ENCODE measurements at places on chromosomes 6 and 20.
A peak's percentile ranks its signal among the peaks of the same experiment; 100 is the strongest.

DNA sequence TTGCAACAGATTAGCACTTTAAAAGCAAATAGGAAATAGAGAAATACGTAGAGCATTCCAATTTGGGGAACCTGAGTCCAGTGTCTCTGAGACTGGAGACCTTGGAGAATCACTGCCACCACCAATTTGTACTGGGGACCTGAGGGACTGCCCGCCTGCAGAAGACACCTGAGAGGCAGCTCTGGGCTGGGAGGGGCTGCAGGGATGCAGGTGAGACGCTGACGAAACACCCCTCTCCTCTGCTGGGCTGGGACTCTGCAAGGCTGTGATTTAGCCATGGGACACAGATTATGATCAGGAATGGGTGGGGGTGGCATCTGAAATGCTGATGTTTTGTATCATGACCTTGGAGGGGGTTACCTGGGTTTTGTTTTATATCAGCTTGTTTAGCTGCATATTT lies 7.0 kb upstream of the APMAP start:
- no peak for DNase-seq

DNA sequence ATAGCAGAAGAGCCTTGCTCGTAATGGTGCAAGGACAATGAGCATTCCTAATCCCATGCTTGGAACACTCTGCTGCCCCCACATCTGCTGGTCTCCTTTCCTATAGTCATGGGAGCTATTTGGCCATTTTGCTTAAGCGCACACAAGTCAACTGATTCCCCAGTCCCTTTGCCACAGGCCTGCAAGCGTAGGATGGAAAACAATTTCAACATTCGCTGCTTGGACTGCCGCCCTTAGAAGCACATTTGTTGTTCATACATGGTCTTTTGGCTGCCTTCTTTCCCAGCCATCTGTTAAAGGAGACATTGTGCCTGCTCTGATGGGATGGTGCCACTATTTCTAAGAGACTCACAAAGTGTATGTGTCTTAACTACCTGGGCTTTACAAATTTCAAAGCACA lies 96.9 kb downstream of the RFX6 start:
- no peak for DNase-seq

DNA sequence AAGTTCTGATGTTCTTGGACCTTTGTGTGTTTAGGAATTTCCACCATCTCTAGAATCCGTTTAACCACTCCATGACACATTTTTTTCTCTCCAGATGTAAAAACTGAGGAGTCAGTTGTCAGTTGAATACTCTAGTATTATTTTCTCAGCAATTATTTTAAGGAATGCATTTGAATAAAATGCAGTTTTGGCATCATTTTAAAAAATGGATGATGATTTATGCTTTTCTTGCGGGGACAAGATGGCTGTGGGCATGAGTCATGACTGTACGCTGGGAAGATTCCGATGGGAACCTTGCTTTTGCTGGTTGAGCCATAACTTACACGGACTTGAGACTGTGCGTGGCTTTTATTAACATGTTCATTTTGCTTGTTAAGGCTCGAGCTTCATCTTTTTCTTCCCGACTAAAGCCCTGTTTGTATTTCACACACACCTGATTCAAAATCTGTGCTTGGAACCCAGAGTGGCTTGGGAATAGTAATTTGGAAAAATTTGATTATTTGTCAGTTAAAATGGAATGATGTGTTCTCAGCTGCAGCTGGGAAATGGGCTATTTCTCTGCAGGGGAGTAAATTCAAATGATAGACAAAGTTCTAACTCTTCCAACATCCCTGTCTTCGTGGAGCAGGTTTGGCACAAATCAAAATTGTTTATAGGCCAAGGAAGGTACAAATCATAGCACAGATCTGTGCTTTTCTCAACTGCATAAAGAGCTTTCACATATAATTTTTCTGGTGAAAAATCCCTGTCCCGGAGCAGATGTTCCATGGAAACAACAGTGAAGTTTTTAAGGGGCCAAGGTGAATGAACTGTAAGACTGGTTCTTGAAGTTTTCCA lies 470.5 kb upstream of the JAG1 start:
- no peak for DNase-seq

DNA sequence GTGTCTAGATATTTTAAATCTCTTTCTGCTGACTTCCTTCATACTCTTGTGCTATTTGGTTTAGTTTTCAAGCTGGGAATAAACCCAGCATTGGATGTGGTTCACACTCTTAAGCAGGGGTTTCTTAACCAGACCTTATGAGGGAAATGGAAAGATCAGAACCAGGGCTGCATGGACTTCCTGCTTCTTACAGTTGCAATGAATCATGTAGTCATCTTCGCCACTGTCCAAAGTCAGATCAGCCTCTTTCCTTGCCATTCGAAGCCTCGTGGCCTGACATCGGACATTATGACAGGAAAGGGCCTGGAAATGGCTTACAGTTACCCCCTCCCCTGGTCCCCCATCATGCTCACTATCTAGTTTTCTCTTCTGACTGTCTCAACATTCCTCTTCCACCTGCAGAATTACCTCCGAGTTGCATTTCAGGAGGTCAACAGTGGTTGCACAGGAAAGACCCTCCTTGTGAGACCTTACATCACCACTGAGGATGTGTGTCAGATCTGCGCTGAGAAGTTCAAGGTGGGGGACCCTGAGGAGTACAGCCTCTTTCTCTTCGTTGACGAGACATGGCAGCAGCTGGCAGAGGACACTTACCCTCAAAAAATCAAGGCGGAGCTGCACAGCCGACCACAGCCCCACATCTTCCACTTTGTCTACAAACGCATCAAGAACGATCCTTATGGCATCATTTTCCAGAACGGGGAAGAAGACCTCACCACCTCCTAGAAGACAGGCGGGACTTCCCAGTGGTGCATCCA lies 16.8 kb upstream of the NAA20 start:
- DNase-seq, result no peak

DNA sequence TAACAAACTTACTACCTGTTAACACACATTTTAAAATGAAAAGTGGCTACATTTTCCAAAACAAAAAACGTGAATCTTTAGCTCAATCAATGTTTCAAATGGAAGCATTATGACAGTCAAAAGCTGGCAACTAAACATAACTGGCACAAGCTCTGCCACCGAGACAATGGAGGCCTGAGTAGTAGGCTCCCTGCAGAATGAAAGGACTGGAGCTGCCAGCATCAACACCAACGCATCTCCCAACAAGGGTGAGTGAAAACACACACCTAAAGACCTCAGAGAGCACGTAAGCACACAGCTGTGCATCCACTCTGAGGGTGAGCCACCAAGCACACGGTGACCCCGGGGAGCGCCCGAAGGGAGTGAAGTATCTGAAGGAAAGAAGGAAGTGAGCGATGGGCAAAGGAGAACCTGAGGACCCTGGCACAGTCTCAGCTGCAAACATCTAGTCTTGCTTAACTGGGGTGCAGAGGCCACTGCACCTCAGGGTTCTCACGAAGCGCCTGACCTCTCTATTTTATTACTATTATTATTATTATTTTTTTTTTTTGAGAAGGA lies 1.6 kb upstream of the ADRM1 start:
- no peak for DNase-seq

DNA sequence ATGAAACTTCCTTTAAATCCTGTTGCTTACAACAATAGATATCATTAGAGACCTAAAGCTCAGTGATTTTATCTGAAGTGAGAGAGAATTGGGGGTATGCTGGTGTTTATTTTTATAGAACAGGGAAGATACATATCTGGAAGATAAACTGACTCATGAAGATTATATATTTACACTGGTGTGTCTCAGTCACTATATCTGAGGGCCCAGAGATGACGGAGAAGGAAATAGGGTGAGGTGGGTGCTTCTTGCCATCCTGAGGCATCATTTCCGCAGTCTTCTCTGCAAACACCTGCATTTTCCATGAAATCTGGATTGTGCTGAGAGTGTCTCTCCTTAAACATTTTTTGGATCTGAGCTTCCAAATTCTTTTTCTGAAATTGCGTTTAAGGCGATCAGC lies 5.9 kb upstream of the PLCB1 start:
- DNase-seq, result no peak

GRCh38 chr20:37408302-37409193 lies 62.6 kb downstream of the SRC start:
- no peak for DNase-seq

- DNase-seq, result no peak
Observed at GRCh38 chr20:43985608-43986316, 71.1 kb downstream of the TOX2 start.

- DNase-seq, result no peak
Observed at GRCh38 chr6:16544521-16544920, 216.7 kb downstream of the ATXN1 start.

- no peak for DNase-seq
Observed at GRCh38 chr20:53084408-53084997, 112.3 kb downstream of the TSHZ2 start.

DNA sequence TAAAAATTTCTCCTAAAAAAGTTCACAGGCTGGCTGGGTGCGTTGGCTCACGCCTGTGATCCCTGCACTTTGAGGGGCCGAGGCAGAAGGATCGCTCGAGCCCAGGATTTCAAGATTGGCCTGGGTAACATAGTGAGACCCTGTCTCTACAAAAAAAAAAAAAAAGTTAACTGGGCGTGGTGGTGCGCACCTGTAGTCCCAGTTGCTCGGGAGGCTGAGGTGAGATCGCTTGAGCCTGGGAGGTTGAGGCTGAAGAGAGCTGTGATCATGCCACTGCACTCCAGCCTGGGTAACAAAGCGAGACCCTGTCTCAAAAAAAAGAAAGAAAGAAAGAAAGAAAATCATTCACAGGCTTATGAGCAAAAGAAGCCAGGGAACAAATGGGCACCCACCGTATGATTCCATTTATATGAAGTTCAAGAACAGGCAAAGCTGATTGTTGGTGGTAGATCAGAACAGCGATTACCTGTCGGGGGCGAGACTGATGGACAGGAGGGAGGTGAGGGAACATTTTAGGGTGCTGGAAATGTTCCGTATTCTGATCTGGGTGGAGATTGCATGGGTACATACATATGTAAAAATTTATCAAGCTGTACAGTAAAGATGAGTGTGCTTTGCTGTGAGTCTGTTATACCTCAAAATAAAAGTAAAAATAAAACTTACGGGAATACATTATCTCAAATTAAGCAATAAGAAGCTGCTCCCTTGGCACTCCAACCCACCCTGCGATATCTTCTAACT lies 77.1 kb downstream of the FGD2 start:
- DNase-seq, result no peak

GRCh38 chr20:16708602-16709001 lies 21.2 kb upstream of the SNRPB2 start:
- no peak for DNase-seq

GRCh38 chr6:7107578-7108195 lies at the start of gene RREB1:
RREB1 (plus strand) TSS chr6:7107961; CDS start chr6:7181912, 73,951 bp downstream.
- DNase-seq, result peak; percentile 54

GRCh38 chr6:37303891-37304503 lies 46.1 kb upstream of the TMEM217 start:
- no peak for DNase-seq

DNA sequence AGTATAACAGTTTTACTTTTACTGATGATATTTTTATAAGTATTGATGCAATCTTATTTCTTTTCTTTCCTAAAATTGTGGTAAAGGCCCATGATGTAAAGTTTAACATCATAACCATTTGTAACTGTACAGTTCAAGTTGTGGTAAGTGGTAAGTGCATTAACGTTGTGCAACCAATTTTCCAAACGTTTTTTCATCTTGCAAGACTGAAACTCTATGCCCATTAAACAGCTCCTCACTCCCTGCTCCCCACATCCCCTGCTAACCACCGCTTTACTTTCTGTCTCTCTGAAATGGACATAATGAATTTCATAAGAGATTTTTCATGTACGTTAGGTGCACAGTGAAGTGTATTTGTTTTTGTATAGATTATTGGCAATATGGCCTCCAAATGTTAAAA lies 106.0 kb downstream of the PACRG start:
- DNase-seq, result no peak

- DNase-seq, result no peak
Observed at GRCh38 chr6:391559-392440, at the start of gene IRF4. IRF4 (plus strand) TSS chr6:391752; CDS start chr6:393153, 1,401 bp downstream.
